H9 (cell line): ENCODE measurements at places on chromosomes 16 and 17. TPM values are rescaled to one million over a fixed set of nuclear protein-coding genes. Genes with fewer than 3 reads are reported as not detected.

DNA sequence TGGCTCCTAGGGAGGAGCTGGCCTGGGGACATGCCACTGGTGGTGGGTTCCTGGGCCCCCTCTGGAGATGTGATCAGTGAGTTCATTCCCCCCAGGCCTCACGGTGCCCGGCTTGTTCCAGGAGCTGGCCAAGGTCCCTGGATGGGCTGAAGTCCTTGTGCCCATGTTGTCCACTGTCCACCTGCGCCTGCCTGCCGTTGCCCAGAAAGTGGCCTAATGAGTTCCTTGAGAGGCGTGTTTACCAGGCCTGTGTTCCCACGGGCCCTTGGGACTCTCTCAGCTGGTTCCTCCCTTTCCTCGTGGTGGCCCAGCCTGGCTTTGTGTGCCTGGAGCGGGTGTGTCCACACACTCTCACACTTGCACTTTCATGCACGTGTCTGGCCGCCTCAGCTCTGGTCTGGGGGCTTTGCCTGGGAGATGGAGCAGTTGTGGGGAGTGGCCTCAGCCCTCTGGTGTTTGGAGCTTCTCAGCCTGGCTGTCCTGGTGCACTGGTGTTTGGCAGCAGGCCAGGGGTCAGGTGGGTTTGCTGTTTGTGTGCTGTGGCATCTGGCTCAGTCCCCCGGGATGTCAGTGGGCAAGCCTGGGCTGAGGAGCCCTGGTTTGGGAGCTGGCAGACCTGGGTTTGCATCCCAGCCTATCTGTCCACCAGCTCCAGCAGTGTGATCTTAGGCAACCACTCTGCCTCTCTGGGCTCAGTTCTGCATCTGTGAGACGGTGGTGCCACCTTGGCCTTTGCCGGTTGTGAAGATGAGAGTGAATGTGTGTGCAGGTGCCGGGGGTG lies 18.0 kb downstream of the ADCY7 start:
- H3K4me1 ChIP-seq = 0 out of 2 replicates have a peak, but pooled peaks cover 3% of the 10 kb centered on the region
- no peaks in the 10 kb centered on the region for H3K27me3 ChIP-seq
- H3K27ac ChIP-seq = no peak overlapping the region
- H3K4me3 ChIP-seq = no peak overlapping the region
- DNase-seq = no peak

DNA sequence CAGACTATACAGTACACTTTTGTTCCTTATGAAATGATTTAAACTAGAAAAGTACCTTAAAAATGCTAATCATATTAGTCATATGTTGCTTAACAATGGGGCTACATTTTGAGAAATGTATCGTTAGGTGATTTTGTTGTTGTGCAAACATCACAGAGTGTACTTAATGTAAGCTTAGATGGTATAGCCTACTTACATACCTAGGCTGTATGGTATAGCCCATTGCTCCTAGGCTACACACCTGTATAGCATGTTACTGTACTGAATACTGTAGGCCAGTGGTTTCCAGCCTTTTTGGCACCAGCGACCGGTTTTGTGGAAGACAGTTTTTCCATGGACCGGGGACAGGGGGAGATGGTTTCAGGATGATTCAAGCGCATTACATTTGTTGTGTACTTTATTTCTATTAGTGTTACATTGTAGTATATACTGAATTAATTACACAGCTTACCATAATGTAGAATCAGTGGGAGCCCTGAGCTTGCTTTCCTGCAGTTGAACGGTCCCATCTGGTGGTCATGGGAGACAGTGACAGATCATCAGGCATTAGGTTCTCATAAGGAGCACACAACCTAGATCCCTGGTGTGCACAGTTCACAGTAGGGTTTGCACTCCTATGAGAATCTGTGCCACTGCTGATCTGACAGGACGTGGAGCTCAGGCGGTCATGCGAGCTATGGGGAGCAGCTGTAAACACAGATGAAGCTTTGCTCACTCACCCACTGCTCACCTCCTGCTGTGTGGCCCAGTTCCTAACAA lies 35.0 kb upstream of the MRC2 start:
- H3K4me3 ChIP-seq = no peak overlapping the region
- H3K27ac ChIP-seq = no peak overlapping the region
- H3K27me3 ChIP-seq = no peaks in the 10 kb centered on the region
- no peaks in the 10 kb centered on the region for H3K4me1 ChIP-seq

DNA sequence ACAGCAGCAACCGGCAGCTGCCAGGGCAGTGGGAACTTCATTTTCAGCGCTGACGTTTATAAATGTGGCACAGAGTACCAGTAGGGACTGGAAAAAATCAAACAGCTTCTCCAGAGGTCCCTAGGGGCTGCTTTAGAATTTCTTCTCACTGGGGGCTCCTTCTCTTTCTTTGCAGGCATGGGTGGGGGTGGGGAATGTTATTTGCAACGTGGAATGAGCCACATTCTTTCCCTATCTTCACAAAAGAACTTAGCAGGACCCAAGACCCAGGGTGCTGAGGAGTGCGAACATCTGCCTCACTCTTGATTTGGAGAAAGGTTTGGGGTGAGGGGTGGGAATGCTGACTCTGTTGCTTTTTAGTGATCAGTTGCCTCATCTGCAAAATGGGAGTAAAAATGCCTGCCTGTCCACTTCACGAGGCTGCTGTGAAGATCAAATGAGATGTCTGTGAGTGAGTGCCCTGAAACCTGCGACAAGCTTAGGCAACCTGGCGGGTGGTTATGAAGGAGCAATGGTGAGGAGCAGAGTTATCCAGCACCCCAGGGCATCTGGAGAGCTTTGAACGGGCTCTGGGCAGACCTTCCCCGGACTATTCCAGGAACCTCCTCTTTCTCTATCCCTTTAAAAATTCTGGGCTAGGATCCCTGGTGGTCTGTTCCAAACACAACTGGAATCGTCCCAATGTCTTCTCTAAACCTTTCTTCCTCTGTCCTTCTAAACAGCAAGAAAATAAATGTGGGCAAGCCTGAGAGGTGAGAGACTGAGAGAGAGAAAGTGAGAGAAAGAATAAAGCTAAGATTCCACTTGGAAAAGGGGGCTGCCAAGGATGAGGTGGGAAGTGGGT lies 10.7 kb upstream of the PIPOX start:
- H3K4me3 ChIP-seq = peak overlapping the region; percentile 39

DNA sequence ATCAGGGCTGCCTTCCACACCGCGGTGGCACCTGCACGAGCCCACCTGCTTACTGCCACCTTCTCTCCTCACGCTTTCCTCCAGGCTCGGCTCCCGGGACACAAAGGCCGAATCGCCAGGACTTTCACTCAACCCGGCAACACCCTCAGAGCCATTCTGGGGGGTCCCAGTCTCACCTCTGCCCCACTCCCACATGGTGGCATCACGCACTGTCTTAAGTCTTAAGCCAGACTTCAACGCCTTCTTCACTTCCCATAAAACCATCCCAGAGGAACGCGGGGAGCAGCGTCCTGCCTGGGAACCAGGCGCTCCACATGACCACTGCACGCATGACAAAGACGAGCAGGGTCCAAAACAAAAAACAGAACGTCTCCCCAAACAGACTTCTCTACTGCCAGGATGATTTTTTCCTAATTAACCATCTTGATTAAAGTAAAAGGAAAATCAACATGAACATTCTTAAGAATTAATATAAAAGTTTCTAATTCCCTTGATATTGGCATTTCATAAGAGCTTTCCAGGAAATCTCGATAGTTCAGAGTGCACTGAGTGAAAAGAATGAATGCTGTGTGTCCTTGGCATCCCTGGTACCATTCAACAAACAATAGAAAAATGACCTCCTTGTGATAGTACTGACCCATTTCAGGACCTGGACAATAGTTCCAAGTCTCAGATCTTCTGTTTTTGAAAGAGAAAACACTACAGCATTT lies 2.6 kb downstream of the CANT1 start:
- H3K27me3 ChIP-seq = peaks cover 41% of the 10 kb centered on the region
- no peak for DNase-seq
- peaks cover 15% of the 10 kb centered on the region for H3K36me3 ChIP-seq
- H3K4me3 ChIP-seq = peak overlapping the region; percentile 37; the same call in 1 of the 2 replicates

DNAH17 gene
- 0.13 and 0.33 TPM in 2 replicates for total RNA-seq

DNA sequence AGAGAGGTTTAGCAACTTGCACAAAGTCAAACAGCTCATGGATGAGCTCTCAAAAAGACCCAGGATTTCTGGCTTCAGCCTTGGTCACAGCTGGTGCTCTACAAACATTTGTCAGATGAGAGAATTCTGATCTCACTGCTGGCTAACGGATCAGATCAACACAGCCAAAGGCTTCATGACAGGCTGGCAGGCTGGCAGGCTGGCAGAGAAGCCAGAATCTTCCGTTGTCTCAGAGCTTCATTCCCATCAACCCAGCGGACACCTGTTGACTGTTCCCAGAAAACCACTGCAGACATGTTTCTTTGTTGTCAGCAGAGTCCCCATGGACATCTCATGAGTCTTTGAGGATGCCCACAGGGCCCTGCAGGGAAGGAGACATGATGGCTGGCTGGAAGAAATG lies 303.8 kb upstream of the ASIC2 start:
- H3K27ac ChIP-seq = no peak overlapping the region
- H3K27me3 ChIP-seq = no peaks in the 10 kb centered on the region
- no peaks in the 10 kb centered on the region for H3K4me1 ChIP-seq
- DNase-seq = no peak
- H3K4me3 ChIP-seq = no peak overlapping the region
- peaks cover 2% of the 10 kb centered on the region; the same call in 1 of the 2 replicates for H3K36me3 ChIP-seq

P2RX5 gene
- 4.2 and 4.7 TPM in 2 replicates for total RNA-seq

DNA sequence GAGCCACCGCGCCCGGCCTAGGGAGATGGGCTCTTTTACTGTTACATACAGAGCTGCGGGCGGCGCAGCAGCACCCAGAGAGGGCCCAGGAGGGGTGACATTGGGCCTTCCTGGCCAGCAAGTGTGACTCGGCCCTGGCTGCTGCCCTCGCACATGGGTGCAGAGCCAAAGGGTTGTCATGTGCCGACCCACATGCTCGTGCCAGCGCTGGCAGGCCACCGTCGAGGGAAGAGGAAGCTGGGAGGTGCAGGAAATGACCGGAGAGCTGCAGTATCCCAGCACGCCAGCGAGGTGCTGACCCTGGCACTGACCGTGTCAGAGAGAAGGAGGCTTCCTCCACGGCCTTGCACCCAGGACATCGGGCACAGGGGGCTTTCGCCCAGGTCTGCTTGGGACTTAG lies 8.0 kb downstream of the ENDOV start:
- no peak overlapping the region for H3K4me3 ChIP-seq
- H3K27ac ChIP-seq = no peak overlapping the region
- no peaks in the 10 kb centered on the region for H3K27me3 ChIP-seq
- no peaks in the 10 kb centered on the region for H3K4me1 ChIP-seq
- H3K36me3 ChIP-seq = peaks cover 6% of the 10 kb centered on the region; the same call in 1 of the 2 replicates
- no peak for DNase-seq

GRCh38 chr16:15434425-15435215 lies at the start of gene BMERB1:
TSS of gene BMERB1 (plus strand) at chr16:15434588. CDS start at chr16:15434654, 66 bp downstream.
- H3K4me1 ChIP-seq = no peaks in the 10 kb centered on the region
- H3K36me3 ChIP-seq = no peaks in the 10 kb centered on the region
- DNase-seq = peak; percentile 76
- no peak within 1 kb of the TSS for H3K27ac ChIP-seq
- no peaks in the 10 kb centered on the region; the same call in 1 of the 2 replicates for H3K27me3 ChIP-seq
- H3K4me3 ChIP-seq = peak within 1 kb of the TSS; percentile 87

DNA sequence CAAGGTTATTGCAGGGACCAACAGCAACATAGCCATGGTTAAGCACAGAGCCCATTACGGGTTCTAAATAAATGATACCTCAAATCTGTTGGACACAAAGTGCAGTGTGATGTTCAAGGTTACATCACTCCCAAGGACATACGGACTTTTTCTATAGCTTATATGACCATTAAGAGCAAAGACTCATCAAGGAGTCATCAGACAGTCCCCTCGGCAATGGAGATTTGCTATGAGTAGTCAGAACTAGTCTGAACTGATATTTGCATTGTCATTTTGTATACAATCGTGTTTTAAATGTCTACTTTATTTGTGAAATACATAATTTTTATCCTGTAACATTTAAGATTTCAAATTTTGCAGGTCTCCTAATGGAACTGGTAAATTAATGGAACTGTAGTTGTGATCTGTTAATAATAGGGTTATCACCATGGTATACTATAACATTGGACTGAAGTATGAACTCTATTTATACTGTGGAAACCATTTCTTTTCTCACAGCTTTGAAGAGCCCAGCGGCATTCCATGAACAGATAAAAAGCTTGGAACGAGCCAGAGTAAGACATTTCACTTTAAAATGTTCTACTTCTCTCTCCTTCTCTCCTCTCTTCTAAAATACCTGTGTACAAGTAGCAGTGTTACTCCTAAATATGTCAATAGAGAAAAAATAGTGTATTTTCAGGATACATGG lies 140.9 kb downstream of the MRTFB start:
- DNase-seq = no peak
- no peaks in the 10 kb centered on the region for H3K4me1 ChIP-seq
- H3K4me3 ChIP-seq = no peak overlapping the region
- no peak overlapping the region for H3K27ac ChIP-seq
- H3K27me3 ChIP-seq = no peaks in the 10 kb centered on the region; the same call in 1 of the 2 replicates

CHST4 gene
- 5.9 and 6.8 TPM in 2 replicates for total RNA-seq

OR1A1 gene
- not detected in 2 replicates for total RNA-seq

- H3K27ac ChIP-seq = no peak overlapping the region
- H3K36me3 ChIP-seq = no peaks in the 10 kb centered on the region
- no peak overlapping the region for H3K4me3 ChIP-seq
- no peaks in the 10 kb centered on the region for H3K27me3 ChIP-seq
These were observed 129.2 kb downstream of the SEC14L1 start for GRCh38 chr17:77269696-77270681.

GRCh38 chr16:12573730-12574383 lies 229.8 kb downstream of the CPPED1 start:
- no peak overlapping the region for H3K27ac ChIP-seq
- H3K36me3 ChIP-seq = no peaks in the 10 kb centered on the region
- no peak overlapping the region for H3K4me3 ChIP-seq

- no peaks in the 10 kb centered on the region; the same call in 1 of the 2 replicates for H3K4me1 ChIP-seq
- H3K27ac ChIP-seq = no peak overlapping the region
- no peak overlapping the region for H3K4me3 ChIP-seq
- peaks cover 5% of the 10 kb centered on the region; the same call in 1 of the 2 replicates for H3K27me3 ChIP-seq
These were observed 2.4 kb downstream of the ASGR1 start for GRCh38 chr17:7176841-7177190.

DNA sequence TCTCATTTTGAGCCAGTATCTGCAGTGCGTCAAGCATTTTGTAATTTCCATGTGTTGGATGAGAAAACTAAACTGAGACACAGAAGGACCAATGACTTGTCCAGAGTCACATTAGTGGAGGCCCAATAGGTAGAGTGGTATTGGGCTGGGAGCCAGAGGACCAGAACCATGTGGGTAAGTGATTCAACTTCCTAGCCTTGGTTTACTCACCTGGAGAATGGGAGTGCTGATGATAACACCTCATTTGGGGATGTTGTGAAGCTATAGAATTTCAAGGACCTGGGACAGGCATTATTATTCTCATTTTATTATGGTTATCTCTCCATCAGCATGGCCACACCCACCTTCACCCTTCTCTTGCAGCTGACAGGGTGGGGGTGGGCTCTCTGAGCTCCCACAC lies 8.1 kb downstream of the CPNE2 start:
- no peak overlapping the region for H3K27ac ChIP-seq
- no peaks in the 10 kb centered on the region for H3K36me3 ChIP-seq
- DNase-seq = no peak
- no peaks in the 10 kb centered on the region; the same call in none of the 2 replicates for H3K4me1 ChIP-seq
- H3K27me3 ChIP-seq = no peaks in the 10 kb centered on the region

- H3K27ac ChIP-seq = no peak overlapping the region
- H3K4me3 ChIP-seq = no peak overlapping the region
- no peaks in the 10 kb centered on the region for H3K36me3 ChIP-seq
- no peaks in the 10 kb centered on the region for H3K27me3 ChIP-seq
These were observed 606.9 kb upstream of the RBFOX1 start for GRCh38 chr16:6725634-6726331.

HLF gene
- total RNA-seq = 0.17 and 0.44 TPM in 2 replicates
